Skin of body (tissue), 3 donors: ENCODE measurements at places on chromosomes 11 and 22. TPM values are rescaled to one million over a fixed set of nuclear protein-coding genes. Genes with fewer than 3 reads are reported as not detected.
A peak's percentile ranks its signal among the peaks of the same experiment; 100 is the strongest.

The FBLN1 gene
- total RNA-seq = 117 TPM

The FXYD2 gene
- 1.5 TPM for total RNA-seq

The FAM83F gene
- total RNA-seq = 4.3 TPM

The CST6 gene
- total RNA-seq = 279 TPM

The RIN1 gene
- total RNA-seq = 3.6 TPM

The BRD1 gene
- total RNA-seq = 33.7 TPM

The LTBP3 gene
- total RNA-seq = 56.0 TPM

The TEX12 gene
- total RNA-seq = 0.20 TPM

The NCF4 gene
- 10.2 TPM for total RNA-seq

The FAM180B gene
- 0.99 TPM for total RNA-seq

The KIAA1671 gene
- 20.6 TPM for total RNA-seq

The ISX gene
- not detected for total RNA-seq

The FBXO7 gene
- 71.6 TPM for total RNA-seq

The YPEL1 gene
- 5.8 TPM for total RNA-seq

The SCO2 gene
- total RNA-seq = 0.59 TPM

DNA sequence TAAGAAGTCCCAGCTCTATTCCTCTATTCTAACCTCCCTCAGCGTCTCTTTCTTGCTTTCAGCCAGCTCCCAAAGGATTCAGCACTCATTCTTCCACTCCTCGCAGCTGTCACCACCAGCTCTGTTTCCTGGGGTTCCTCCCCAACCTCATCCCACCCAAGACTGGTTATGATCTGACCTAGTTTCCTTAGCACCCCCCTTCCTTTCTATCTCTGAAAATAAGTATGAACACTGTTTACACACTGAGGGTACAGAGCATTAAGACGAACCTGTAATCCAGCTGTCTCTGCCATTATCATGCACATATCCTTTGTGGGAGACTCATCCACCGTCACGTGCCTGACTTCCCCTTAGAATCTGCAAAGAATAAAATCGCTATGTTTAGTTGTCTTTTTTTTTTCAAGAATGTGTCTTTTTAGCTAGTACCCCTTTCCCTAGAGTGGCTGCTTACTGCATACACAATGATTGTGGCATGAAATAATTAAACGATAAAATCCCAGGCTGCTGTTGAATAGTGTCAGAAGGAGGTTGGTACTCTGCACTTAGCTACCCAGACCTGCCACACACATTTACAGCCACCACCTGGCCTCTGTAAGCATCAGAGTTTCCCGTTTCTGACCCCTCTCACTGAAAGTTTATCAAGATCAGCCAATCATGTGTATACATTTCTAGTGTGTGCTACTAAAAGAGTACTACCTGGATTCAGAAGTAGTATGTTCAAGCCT is 26.9 kb upstream of the CSTF3 start:
- DNase-seq = no peak

DNA sequence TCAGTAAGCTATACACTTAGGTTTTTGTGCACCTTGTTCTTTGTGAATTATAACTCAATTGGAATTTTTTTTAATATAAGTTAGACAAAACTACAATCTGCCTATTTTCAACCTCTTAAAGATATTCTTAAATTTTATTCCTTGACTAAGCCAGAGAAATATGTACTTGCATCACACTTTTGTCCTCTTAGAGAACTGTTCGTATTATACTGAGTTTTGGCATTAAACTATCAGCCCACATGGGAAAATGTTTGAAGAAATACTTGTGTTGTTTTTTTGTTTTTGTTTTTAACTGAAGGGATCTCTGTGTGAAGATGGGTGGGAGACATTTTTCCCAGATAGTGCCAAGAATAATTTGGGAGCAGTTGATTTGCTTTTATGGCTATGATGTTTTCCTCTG is 25.3 kb downstream of the CEP295 start:
- DNase-seq = no peak

DNA sequence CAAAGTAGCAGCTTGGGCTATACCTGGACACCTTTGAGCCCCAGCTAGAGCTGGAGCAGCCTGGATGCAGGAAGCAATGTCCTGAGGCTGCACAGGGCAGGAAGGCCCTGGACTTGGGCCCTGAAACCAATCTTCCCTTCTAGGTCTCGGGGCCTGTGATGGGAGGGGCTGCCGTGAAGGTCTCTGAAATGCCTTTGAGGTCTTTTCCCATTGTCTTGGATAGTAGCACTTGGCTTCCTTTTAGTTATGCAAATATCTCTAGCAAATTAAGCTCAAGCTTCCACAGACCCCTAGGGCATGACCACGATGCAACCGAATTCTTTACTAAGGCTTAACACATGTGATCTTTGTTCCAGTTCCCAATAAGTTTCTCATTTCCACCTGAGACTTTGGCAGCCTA is 40.0 kb downstream of the LINC01488 start:
- no peak for DNase-seq

DNA sequence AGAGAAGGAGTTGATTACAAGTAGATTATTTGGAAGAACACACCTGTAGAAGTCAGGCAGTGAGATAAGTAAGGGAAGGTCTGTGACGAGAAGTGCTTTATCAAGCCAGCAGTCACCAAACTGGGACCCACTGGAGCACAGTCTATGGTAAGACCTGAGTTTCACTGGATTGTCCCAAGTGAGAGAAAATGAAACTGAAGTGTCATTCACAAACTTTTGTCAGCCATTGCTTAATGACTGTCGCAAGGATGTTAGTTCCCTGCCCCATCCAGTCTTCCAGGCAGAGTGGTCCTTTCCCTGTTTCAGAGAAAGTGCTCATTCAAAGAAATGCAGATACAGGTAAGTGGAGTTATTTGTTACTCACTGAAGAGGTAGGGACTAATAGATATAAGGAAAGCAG is 728.0 kb upstream of the TENM4 start:
- no peak for DNase-seq

GRCh38 chr11:58905721-58906547 is 33.4 kb upstream of the GLYATL1 start:
- DNase-seq = peak; percentile 86

GRCh38 chr11:75773595-75774353 is 5.2 kb downstream of the DGAT2 start:
- no peak for DNase-seq

DNA sequence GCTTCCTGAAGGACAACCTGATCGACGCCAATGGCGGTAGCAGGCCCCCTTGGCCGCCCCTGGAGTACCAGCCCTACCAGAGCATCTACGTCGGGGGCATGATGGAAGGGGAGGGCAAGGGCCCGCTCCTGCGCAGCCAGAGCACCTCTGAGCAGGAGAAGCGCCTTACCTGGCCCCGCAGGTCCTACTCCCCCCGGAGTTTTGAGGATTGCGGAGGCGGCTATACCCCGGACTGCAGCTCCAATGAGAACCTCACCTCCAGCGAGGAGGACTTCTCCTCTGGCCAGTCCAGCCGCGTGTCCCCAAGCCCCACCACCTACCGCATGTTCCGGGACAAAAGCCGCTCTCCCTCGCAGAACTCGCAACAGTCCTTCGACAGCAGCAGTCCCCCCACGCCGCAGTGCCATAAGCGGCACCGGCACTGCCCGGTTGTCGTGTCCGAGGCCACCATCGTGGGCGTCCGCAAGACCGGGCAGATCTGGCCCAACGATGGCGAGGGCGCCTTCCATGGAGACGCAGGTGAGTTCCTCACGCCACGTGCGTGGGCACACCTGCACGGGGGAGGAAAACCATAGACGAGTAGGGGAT is 1.5 kb downstream of the BCR start:
- no peak for DNase-seq

GRCh38 chr22:19641254-19641982 is 72.9 kb upstream of the SEPTIN5 start:
- no peak for DNase-seq

GRCh38 chr22:36288571-36289405 is 35.9 kb downstream of the APOL1 start:
- no peak for DNase-seq

DNA sequence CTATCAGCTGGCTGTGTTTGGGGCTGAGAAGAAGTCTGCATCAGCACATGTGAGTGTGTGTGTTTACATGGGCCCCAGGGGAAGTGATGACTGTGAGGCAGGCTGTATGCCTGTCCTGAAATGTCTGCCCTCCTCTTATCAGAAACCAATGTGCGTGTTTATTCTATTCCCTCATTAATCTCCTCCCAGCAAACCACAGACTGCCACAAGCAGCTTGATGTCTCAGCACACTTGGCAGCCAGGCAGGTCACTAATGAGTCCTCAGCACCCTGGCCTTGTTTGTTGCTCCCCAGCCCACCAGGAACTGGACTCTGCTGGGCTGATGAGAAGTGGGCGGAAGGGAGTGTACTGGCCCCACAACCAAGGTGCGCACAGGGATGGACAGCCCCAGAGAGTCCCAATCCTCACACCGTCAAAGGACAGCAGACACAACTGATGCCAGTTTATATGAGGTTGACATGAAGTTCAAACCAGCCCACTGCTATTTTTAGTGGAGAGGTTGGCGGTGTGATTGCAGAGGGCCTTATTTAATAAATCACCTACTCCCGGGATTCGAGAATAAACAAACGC is 225.8 kb downstream of the ETS1 start:
- DNase-seq = no peak

DNA sequence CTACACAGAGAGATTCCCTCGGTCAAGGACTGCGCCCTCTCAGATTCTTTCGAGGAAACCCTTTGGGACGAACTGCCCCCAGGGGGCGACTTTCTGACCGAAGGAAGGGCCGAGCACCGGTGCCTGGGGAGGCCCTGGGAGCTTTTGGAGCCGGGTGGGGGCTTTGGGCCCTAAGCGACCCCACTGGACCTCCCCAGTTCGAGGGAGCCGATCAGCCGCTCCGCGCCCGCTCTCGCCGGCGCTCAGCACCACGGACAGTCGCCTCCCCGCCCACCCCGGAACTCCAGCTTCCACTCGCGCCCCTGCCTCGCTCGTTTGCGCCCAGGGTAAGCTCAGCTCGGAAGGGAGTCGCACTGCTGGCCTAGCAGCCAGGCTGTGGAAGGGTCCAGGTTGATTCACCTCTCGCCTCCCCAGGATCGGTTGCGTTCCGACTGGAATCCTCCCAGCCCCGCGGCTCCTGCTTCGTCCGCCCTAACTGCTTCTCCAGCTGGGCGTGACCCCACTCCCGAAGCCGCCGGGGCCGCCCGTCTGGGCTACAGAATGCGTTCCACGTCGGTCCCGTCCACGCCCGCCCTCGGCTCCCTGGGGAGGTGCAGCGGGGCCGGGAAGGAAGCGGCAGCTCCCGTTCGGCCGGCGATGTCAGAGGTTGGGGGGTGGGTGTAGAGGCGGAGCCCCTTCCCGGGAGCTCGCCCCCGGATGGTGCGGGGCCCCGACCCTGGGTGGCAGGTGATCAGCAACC is 428 bp downstream of the SCN3B start:
- DNase-seq = no peak

DNA sequence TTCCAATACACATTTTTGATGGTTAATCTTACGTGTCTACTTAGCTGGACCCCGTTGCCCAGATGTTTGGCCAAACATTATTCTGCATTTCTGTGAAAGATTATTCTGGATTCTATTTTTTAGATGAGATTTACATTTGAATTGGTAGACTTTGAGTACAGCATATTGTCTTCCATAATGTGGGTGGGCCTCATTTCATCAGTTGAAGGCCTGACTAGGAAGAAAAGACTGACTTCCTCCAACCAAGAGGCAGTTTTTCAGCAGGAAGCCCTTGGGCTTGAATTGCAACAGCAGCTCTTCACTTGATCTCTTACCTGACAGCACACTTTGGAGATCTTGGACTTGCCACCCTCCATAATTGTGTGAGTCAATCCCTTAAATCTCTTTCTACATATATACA is 58.7 kb downstream of the FDX1 start:
- no peak for DNase-seq

GRCh38 chr11:130576146-130576545 is 127.7 kb downstream of the ADAMTS15 start:
- no peak for DNase-seq

GRCh38 chr11:17972987-17973386 is 39.9 kb downstream of the SERGEF start:
- DNase-seq = peak; percentile 66

DNA sequence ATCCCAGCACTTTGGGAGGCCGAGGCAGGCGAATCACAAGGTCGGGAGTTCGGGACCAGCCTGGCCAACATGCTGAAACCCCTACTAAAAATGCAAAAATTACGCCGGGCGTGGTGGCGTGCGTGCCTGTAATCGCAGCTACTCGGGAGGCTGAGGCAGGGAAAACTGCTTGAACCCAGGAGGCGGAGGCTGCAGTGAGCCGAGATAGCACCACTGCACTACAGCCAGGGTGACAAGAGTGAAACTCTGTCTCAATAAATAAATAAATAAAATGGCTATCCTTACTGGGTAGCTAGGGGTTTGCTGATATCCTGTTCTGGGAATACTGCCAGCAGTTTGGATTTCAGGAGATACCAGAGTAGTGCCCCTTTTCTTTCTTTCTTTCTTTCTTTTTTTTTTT is 2.4 kb upstream of the RBM14 start:
- no peak for DNase-seq

DNA sequence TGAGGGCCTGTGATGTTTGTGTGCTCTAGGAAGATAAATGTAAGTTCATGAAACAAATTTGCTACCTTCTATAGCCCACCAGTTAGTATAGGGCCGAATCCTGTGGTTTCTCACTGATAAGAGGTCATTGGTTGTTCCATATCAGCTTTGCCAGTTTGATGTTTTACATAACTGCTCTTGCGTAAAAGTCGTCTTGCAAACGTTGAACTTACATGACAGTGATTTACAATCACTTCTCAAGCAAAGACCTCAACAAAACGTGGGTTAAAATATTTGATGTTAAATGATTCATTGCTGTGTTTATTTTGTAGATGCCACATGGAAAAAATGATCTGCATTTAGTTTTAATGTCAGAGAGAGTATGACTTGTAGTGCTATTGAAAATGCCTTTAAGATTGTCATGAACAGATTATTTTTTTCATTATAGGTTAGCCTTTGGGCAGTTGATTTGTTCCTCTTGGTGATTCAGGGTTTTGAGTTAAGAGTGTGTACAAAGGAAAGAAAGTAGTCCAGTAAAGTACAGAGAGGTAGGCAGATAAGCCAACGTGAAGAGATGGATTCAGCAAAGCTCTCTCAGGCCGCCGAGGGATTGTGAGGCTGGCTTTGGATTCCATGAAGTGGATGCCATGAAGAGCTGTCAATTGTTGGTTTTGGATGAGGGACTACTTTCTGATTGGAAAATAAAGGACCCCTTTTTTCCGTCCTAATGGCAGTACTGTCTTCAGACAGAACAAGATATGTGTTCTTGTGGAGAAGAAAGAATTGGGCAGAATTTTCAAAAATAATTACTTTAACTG is 2.6 kb downstream of the EWSR1 start:
- no peak for DNase-seq

- DNase-seq = no peak
Measured at GRCh38 chr11:1300569-1301187, 8.8 kb downstream of the TOLLIP start.

- DNase-seq = no peak
Measured at GRCh38 chr22:20946080-20946986, 20.7 kb upstream of the AIFM3 start.
